Prostate gland (tissue), 2 donors: ENCODE measurements at places on chromosomes 16 and 17.

DNA sequence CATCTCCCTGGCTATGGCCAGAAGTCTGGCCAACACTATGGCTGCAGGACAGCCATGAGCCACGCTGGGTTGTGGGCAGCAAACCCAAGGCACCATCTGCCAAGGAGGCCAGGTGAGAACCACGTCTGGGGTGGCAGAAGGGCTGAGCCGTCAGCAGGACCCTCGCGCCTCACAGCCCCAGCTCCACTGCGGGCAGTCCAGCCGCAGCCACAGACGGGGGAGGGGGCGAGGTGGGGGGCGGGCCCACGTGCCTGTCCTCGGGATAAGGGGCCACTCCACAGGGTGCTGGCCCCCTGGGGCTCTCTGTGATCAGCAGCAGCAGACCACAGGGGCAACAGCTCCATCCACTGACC lies 6.5 kb upstream of the BAIAP2 start:
- no peak for DNase-seq
- peaks cover 17% of the 10 kb centered on the region for H3K4me1 ChIP-seq
- no peak overlapping the region for H3K4me3 ChIP-seq

- no peak for DNase-seq
- H3K27ac ChIP-seq, result no peak overlapping the region
- no peak overlapping the region for H3K4me3 ChIP-seq
- no peaks in the 10 kb centered on the region for H3K4me1 ChIP-seq
These were observed 15.2 kb downstream of the CD300A start for GRCh38 chr17:74481621-74482020.

DNA sequence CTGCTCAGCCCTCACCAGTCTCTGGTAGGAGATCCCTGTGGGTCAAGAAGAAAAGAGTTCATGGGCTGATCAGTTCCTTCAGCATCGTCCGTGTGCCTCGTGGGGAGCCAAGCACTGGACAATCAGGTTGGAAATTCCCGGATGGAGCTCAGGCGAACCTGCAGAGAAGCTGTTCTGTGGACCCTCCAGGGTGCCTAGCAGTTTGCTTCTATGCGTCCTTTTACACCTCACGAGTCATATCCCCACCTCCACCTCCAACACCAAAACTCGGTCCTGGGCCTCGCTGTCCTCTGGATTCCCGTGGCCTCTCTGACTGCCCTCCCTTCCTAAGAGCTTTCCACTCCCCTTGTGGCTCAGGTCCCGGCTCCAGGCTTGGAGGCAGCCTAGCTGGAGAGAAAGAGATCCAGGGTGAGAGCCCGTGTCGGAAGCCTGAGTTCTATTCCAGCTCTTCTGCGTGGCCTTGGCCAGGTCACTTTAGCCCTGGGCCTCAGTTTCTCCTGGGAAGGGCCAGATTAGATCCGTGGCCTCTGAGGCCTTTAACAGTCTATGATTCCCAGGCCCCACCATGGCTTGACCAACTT lies 26.2 kb upstream of the PIK3R6 start:
- DNase-seq, result no peak
- H3K4me1 ChIP-seq, result no peaks in the 10 kb centered on the region
- no peaks in the 10 kb centered on the region for H3K27me3 ChIP-seq
- no peak overlapping the region for H3K27ac ChIP-seq

DNA sequence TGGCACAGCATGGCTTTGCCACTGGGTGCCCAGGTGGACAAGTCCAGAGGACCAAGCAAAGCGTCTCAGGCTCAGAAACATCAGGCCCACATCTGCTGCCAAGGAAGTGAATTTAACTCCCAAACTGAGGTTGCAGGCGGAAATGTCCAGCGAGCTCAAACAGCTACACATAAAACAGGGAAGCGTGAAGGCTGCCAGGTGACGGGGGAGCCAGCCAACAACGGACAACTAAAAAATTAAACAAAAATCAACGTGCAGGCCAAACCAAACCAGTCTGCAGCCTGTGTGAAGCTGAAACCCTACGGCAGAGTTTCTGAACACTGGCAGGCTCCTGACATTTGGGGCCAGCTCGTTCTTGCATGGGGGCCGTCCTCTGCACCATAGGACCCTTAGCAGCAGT lies 2.5 kb downstream of the TK1 start:
- H3K27me3 ChIP-seq, result no peaks in the 10 kb centered on the region
- DNase-seq, result peak; percentile 77
- H3K4me1 ChIP-seq, result peaks cover 18% of the 10 kb centered on the region

DNA sequence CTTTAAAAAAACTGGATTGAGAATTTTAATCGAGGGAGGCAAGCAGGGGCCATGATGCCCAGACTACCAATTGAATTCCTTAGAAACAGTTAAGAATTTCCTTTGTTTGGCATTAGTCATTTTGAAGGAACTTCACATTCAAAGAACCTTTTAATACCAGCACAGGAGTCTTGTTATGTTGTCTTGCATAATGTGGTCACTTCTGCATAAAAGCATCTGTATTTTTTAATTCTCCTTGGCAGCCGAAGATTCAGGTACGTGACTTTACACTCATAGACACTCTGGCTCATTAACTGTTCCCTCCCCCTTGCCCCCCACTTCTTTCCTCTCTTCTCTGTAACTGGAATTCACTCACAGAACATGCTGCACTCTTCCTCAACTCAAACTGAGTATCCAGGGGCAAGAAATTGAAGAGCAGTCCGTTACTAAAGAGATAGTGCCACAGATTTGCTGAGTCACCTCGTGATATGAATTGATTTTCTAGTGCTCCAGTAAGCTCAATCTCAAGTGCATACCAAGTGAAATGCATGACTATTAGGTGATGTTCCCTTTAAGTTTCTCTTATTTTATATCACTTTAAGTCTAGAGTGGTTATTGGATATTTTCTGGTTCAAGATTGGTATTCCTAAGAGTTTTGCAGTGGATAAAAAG lies 572.2 kb upstream of the SOX9 start:
- H3K27ac ChIP-seq, result no peak overlapping the region
- no peak for DNase-seq
- H3K4me3 ChIP-seq, result no peak overlapping the region
- H3K4me1 ChIP-seq, result no peaks in the 10 kb centered on the region

- no peak for DNase-seq
- H3K36me3 ChIP-seq, result no peaks in the 10 kb centered on the region
- no peaks in the 10 kb centered on the region for H3K4me1 ChIP-seq
- H3K27ac ChIP-seq, result no peak overlapping the region
- no peaks in the 10 kb centered on the region for H3K27me3 ChIP-seq
These were observed 180.5 kb downstream of the IRX3 start for GRCh38 chr16:54106057-54106456.

DNA sequence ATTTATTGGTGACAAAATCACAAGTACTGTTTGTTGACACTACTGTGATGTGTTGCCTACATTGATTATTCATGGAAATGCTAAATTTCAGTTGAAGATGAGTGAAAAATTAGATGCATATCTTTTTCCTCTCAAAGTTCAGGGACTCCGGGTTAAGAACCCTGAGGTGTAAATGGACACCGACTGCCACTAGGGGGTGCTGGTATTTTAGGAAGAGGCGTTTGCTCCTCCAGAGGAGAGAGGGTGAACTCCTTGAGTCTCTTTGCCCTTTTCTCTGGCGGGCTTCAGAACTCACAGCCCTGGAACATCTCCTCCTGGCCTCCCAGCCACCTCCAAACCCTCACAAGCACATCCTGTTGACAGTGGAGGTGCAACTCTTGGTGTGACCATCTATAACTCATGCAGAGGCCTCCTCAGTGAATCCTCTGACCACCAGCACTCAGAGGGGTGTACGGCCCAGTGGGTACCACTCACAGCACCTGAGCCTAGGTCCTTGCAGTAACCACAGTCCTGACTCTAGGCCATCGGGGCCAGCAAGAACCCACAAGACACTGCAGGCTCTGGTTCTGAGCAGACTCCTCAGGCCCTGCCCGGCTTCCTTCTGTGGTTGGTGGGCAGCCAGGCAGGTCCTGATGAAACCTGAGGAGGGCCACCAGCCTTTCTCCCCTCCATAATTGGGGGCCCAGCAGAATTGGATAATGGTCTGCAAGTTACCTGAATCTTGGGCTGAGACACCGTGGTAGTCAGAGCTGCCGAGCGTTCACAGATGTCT lies 26.2 kb upstream of the PIK3R5 start:
- DNase-seq, result peak; percentile 61
- H3K27ac ChIP-seq, result no peak overlapping the region
- H3K4me3 ChIP-seq, result no peak overlapping the region

DNA sequence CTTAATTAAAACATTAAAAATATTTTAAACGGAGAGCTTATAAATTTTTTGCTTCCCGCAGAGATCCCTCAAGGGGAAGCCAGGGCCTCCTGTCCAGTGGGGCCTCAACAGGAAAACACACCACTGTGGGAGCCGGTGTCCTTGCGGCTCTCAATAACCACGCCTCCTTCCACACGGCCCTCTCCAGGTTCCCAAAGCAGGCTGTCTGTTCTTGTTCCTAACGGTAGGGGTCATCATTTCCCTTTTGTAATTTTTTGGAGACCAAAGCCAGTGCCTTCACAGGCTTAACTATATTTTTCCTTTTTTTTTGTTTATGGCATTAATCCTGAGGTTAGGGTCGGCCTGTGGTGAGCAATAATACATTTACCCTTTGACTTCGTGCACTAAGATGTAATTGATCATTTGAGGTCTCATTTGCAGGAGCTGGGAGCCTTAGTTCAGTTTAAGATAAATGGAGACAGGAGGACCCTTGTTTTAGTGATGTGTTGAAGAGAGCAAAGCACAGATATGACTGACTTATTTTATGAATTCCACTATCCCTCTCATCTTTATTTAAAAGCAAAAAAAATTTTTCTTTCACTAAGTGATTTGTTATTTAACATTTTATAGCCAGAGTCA lies 77.5 kb upstream of the N4BP1 start:
- H3K4me3 ChIP-seq, result no peak overlapping the region
- no peaks in the 10 kb centered on the region for H3K27me3 ChIP-seq
- no peaks in the 10 kb centered on the region for H3K4me1 ChIP-seq
- peak; percentile 9 for DNase-seq

DNA sequence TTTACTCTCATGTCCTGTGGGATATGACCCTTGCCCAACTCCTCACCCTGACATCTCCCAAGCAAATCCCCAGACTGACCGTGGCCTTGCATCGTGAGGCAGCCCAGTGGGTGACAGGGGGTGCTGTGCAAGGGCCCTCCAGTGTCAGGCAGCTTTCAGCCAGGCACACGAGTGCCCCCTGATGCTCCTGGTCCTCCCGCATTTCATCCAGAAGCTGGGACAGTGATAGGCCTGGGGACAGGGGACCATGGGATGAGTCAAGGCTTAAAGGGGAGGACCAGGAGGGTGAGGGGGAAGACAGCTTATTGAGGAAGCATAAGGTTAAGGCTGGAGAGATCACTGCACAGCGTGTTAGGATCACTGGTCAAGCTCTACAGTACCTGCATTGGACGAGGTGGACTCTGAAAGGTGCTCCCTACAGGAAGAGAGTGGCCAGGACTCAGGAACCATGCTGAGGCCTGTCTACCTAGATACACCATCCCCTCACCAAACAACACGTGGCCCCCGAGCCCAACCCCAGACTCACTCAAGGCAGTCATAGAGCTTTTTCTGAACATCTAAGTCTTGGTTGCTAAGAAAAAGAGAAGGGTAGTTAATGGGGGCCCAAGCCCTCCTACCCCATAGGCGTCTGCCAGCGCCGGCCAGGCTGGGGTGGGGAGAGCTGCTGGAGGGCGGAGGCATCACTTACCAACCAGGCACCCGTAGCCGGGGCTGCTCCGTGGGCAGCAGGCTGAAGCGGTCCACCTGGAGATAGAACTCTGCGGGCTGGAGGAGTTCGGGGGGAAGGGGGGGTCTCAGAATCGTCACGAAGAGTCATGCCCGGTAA lies 998 bp downstream of the ACD start:
- peak overlapping the region; percentile 80 for H3K27ac ChIP-seq
- no peaks in the 10 kb centered on the region for H3K36me3 ChIP-seq
- peak overlapping the region; percentile 70 for H3K4me3 ChIP-seq
- DNase-seq, result no peak
- peaks cover 4% of the 10 kb centered on the region for H3K4me1 ChIP-seq

DNA sequence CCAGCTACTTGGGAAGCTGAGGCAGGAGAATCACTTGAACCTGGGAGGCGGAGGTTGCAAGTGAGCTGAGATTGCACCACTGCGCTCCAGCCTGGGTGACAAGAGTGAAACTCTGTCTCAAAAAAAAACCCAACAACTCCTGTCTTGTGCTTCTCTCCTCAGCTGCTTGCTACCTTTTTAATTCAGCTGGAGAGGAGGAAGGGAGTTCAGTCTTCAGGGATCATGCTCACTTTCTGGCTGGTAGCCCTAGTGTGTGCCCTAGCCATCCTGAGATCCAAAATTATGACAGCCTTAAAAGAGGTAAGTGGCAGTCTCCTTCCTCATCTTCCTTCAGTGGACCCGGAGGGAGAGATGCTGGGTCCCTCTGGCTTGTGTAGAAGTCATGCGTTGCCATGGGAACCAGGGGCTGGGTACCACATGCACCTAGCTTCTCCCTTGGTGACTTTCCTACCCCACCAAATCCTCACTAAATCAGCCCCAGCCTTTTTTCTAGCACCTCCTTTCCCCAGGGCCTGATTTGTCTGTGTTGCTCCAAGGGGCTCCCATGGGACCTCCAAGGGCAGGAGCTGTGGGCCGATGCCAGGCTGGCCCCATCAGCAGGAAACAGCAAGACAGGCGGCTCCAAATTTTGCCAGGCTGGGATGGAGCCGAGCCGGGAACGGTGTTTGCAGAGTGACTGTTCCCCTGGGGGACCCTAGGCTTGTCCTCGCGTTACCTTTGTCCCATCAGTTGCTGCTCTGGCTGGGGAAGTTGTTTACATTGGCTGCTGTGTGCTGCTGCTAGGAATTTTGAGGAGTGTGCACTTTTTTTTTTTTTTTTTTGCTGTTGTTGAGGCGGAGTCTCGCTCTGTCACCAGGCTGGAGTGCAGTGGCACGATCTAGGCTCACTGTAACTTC lies 65.2 kb downstream of the ABCC1 start:
- DNase-seq, result peak; percentile 66
- peak overlapping the region; percentile 46 for H3K27ac ChIP-seq
- H3K4me1 ChIP-seq, result peaks cover 4% of the 10 kb centered on the region
- no peak overlapping the region for H3K4me3 ChIP-seq
- H3K27me3 ChIP-seq, result no peaks in the 10 kb centered on the region

DNA sequence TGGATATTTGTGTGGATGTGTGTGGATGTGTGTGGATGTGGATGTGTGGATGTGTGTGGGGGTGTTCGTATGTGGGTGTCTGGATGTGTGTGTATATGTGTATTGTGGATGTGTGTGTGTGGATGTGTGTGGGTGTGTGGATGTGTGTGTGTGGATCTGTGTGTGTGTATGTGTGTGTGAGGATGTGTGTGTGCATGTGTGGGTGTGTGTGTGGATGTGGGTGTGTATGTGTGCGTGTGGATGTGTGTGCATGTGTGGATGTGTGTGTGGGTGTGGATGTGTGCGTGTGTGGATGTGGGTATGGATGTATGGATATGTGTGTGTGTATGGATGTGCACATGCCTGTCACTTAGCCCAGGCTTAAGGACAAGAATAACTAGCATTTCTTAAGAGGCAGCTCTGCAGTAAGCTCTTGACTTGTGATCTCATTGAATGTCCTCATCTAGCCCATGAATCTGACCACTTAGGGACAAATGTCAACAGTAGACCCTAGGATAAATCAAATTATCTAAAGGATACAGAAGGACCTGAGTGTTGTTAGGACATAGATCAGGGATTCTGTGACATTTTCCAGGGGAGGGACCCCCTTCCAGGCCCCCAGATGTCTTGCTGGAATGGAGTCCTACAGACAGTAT lies 83.5 kb downstream of the BMERB1 start:
- no peaks in the 10 kb centered on the region for H3K4me1 ChIP-seq
- DNase-seq, result no peak
- no peak overlapping the region for H3K4me3 ChIP-seq
- no peaks in the 10 kb centered on the region for H3K27me3 ChIP-seq
- H3K27ac ChIP-seq, result no peak overlapping the region

- no peaks in the 10 kb centered on the region for H3K36me3 ChIP-seq
- peak; percentile 54 for DNase-seq
- H3K27me3 ChIP-seq, result no peaks in the 10 kb centered on the region
- H3K4me3 ChIP-seq, result no peak overlapping the region
These were observed 8.1 kb downstream of the MRPL58 start for GRCh38 chr17:75020331-75021110.
